ENCODE measurements at places on chromosomes 11 and 22.

- DNase-seq: no peak
Measured at GRCh38 chr11:76684516-76684915, 14.0 kb upstream of the LRRC32 start.

- DNase-seq: no peak
Measured at GRCh38 chr11:73203790-73204189, 14.3 kb upstream of the P2RY2 start.

DNA sequence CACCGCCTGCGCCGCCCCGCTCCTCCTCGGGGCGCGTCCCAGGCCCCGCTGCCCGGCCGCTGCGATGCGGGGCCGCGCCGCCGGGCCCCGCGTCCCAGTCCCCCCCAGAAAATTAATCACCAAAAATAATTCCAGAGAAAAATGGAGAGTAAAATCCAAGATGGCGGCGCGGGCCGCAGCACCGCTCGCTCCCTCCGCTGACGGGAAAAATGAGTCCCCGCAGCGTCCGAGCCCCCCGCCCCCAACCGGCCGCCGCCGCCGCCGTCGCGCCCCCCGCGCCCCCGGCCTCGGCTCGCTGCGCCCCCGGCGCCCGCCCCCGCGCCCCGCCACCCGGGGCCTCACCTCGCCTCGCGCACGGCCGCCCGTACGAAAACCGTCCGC lies at the start of gene KMT5B:
Gene KMT5B (minus strand): TSS at position 162 of the 381 bp plus-strand sequence. CDS start 23,220 bp downstream, outside the sequence.
- DNase-seq: no peak

GRCh38 chr11:75350743-75351540 lies 519 bp downstream of the ARRB1 start:
- DNase-seq: no peak

DNA sequence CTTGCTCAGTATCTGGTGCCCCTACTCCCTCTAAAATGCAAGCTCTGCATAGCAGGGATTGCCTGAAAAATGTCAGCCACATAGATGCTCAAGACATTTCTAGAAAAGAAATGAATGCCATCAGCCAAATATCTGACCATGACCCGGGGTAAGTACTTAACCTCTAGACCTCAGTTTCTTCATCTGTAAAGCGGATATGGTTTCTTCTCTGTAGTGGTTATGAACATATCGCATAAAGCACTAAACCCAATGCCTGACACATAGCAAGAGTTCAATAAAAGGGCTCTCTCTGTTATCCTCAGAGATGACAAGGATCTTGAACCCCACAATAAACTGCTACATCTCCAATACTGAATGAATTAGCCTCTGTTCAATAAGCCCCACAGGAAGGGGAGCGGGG lies 122.6 kb downstream of the ABTB2 start:
- DNase-seq: no peak

DNA sequence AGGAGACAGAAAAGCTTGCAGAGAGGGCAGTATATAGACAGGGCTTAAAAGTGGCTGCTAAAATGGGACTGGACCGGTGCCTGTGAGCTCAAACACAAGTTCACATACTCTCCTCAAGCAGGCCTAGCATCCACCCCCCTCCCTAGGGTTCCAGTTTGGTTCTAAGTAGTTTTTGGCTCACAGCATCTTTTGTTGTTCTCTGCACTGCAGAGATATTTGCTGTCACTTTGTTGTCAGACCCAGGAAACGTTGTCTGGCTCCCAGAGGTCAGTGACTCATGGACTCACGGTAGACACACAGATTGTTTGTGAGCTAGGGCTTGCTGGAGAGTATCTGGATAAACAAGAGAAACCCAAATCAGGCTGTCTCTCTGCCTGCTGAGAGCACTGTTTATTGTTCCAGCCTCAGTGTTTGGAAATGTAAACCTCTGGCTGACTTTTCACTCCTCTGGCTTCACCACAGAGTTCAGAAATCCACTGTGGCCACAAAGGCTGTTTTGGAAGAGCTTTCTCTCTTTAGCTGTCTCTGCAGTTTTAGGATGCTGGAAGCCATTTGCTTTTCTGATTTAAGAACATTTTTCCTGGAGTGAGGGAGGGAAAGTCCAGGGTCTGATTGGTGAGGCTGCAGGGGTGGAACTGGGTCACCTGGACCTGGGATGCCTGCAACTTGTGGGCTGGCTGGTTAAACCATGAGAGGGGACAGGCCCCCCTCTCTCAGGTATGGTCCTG lies 303.7 kb upstream of the PLET1 start:
- no peak for DNase-seq

DNA sequence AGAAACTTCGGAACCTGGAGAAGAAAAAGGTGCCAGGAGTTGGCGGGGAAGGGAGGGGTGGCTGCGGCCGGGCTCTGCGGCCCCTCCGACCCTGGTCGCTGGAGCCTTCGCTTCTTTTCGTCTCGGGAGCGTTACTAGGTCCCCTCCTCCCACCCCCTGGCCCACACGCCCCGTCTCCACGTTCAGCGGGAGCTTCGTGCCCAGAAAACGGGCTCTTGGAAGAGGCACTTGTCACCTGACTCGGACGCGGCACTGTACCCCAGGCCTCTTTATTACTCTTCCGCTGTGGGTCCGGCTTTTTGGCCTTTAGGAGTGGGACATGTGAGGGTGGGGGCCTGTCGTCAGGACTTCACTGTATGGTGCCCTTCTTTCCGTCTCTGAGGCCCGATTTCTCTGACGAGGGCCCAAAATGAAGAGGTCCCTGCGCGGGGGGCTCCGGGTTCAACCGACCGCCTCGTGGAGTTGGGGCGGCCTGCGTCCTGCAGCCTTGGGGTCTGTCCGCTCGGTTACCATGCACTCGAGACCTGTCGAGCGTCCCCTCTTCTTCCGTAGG lies 1.2 kb downstream of the CAPRIN1 start:
- peak; percentile 26 for DNase-seq

All from bone marrow (tissue), 2 donors.